ENCODE measurements at places on chromosomes 5 and 9.

- DNase-seq, result peak; percentile 89
These were observed 51.0 kb downstream of the IRF1 start for GRCh38 chr5:132439521-132440089.

- DNase-seq, result no peak
These were observed 272.1 kb upstream of the CCNG1 start for GRCh38 chr5:163165277-163165676.

DNA sequence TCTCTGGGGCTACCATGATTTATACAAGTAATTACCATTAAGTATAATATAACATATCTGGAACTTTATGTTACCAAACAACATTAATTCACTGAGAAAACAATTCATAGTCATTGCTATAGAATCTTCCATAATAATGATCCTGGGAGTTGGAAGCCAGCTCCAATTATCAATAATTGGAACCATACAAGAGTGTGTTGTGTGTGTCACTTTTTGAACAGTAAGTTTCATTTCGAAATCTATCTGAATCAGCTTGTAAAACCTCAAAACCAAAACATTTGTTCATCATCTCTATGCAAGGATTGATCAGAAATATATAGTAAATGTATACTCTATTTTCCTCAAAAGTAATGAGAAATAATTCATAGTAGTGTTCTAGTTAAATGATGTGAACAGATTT is 348.1 kb downstream of the ARL15 start:
- DNase-seq, result no peak

GRCh38 chr5:150624334-150625163 is 15.9 kb upstream of the SYNPO start:
- DNase-seq, result no peak

DNA sequence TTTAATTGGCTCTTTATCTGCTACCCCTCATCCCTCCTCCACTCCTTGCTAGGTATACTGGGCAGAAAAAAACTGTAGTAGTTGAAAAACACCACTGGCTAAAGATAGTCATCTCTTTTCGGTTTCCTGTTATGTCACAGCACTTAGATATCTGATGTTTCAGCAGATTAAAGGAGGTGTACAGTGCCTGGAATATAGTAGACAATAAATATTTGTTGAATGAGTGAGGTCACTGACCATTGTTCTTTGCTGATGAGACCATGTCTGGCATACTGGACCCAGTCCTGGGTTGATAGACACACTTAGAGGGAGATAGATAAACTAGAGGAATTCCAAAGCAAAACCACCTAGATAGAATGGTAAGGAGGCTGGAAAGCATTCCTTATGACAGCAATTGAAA is 3.2 kb downstream of the GRPEL2 start:
- no peak for DNase-seq

DNA sequence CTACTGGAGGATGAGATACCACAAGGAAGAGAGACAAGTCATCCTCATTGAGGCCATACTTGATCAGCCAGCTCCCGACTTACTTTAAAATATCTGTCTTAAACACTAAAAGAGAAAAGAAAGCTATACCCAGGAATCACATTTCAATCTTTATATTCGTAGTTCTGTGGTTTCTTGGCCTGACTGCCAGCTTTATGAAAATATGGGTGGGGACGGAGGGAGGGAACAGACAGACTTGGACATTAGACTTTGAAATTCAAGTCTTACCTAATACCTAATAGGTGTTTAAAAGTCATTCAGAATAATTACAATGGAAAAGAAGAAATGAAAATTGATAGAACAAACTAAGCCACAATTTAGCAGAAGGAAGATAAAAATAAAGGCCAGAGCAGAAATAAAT is 604.8 kb upstream of the RORB start:
- DNase-seq, result no peak
